Naive thymus-derived CD4-positive, alpha-beta T cell (primary cell): ENCODE measurements at places on chromosomes 2 and 18.

GRCh38 chr18:33870059-33870458 is 292.0 kb downstream of the ASXL3 start:
- no peak overlapping the region for H3K27ac ChIP-seq
- H3K27me3 ChIP-seq = no peaks in the 10 kb centered on the region
- no peaks in the 10 kb centered on the region for H3K36me3 ChIP-seq
- no peak for DNase-seq
- H3K4me3 ChIP-seq = no peak overlapping the region

DNA sequence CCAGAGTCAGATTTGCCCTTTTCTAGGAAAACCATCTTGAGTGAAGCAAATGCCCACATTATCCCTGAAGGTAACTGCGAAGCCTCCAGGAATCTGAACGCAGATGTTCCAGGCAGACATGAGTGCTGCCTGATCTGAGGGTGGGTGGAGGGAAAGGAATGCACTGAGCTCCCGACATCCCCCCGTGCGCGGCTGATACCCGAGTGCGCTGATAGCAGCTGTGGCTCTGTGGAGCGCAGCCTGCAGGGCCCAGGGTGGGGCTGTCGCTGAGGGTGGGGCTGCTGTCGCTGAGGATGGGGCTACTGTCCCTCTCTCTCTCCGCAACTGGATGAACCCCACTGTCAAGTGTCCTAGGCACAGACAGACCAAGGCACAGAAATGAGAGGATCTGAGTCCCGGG is 82.4 kb downstream of the GFPT1 start:
- H3K27me3 ChIP-seq = no peaks in the 10 kb centered on the region
- no peak overlapping the region for H3K4me3 ChIP-seq
- no peak overlapping the region for H3K27ac ChIP-seq
- H3K4me1 ChIP-seq = no peaks in the 10 kb centered on the region
- no peak for DNase-seq
- no peaks in the 10 kb centered on the region for H3K36me3 ChIP-seq

DNA sequence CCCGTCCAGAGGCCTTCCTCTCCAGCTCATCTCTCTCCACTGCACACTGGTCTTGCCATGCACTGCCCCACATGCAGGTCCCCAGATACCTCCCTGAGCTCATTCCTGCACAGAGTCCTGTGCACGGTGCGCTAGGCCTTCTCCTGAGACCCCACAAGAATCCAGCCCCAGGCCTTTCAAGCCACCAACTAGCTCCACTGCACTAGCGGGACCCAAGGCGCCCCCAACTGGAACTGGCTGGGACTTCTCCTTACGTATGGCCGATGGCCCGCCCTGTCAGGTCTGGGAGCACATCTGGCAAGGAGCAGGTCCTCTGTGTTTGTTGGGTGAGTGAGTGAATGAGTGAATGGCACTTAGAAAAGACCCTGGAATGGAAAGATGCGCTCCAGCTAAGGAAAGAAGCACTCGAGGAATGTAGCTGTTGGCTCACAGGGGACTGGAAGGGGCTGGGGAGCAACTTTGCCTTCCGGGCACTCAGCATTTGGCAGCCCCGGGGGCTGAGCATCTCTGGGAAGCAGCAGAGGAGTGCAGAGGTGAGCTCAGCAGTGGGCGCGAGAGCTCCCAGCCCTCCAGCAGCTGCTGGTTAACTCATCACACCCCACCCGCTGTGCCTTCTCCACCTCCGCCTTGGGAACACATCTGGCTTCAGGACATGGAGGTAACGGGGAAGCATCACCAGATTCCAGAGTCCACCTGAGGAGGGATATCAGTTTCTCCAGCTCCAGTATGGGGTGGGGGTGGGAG is 223.1 kb downstream of the GLI2 start:
- H3K27ac ChIP-seq = no peak overlapping the region
- no peaks in the 10 kb centered on the region for H3K4me1 ChIP-seq
- DNase-seq = no peak

DNA sequence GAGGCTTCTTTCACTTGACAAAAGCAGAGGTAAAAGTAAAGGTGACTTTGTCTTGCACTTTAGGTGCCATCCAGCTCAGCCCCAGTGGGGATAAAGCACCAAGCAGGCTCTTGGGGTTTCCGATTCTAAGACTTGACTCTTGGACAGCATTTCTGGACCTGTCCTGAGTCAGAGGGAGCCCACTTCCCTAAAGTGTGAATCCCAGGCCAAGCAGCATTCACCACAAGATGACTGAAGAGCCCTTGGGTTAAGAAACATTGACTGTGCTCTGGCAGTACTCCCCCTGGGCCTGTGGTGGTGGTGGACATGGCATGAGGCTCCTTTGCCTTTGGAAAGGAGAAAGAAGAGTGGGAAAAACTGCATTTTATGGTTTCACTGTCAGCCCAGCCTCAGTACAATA is 638.0 kb upstream of the VRK2 start:
- no peak overlapping the region for H3K4me3 ChIP-seq
- H3K36me3 ChIP-seq = no peaks in the 10 kb centered on the region
- DNase-seq = no peak
